Panc1 (cell line): ENCODE measurements at places on chromosomes 1 and 21. TPM values are rescaled to one million over a fixed set of nuclear protein-coding genes. Genes with fewer than 3 reads are reported as not detected.

GRCh38 chr21:46397211-46397905 lies 61.3 kb upstream of the DIP2A start:
- H3K4me1 ChIP-seq = no peaks in the 10 kb centered on the region
- H3K27me3 ChIP-seq = no peaks in the 10 kb centered on the region
- H3K4me3 ChIP-seq = no peak overlapping the region
- peaks cover 2% of the 10 kb centered on the region for H3K36me3 ChIP-seq
- DNase-seq = no peak
- no peak overlapping the region for H3K27ac ChIP-seq

DNA sequence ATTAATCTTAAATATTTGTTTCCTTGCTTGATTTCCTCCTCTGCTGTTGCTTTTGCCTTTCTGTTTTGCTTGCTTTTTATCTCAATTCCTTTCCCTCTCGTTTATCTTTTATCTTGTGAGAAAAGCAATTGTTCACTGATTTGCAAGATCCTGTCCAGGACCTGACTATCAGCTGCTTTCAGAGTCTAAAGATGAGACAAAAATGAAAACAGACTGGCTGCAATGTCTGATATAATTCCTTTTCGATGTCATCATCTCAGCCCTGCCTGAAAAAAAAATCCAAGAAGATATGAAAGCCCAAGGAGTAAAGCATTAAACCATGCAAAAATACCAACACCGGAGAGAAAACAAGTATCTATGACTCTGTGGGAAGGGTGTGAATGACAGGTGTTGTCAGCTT lies 225.5 kb downstream of the PATJ start:
- no peak overlapping the region for H3K27ac ChIP-seq
- no peaks in the 10 kb centered on the region for H3K27me3 ChIP-seq
- no peak overlapping the region for H3K4me3 ChIP-seq
- DNase-seq = no peak
- H3K4me1 ChIP-seq = no peaks in the 10 kb centered on the region

DNA sequence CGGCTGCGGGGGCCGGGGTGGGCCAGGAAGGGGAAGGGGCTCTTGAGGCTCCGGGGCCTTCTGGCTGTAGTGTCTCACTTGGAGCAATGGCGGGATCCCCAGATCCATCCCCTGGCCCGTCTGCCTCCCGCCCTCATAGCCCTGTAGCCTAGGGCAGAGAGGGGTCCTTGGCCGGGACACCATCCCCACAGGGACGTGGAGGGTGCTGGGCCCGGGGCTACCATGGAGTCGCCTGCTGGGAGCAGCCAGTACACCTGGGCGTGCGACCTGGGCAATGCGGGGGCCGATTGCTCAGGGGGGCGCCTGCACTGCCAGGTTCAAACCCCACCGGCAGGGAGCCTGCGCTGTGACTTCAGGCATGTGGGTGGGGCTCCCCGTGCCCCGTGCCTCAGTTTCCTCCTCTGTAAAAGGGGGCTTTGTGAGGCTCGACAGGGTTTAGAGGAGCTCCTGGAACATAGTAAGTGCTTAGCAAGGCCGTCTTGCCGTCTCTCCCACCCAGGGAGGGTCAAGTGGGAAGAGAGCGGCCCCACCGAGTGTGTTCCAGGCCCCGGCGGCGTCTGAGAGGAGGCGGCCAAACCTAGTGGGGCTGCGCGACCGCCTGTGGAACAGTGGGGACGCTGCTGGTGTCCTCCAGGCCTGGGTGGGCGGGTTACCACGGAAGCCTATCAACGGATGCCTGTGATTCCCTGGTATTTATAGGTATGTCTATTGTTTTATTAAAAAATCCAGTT lies 20.8 kb downstream of the PRKCZ start:
- DNase-seq = no peak
- no peak overlapping the region for H3K4me3 ChIP-seq
- 0 out of 2 replicates have a peak, but pooled peaks cover 2% of the 10 kb centered on the region for H3K4me1 ChIP-seq
- H3K27ac ChIP-seq = no peak overlapping the region

DNA sequence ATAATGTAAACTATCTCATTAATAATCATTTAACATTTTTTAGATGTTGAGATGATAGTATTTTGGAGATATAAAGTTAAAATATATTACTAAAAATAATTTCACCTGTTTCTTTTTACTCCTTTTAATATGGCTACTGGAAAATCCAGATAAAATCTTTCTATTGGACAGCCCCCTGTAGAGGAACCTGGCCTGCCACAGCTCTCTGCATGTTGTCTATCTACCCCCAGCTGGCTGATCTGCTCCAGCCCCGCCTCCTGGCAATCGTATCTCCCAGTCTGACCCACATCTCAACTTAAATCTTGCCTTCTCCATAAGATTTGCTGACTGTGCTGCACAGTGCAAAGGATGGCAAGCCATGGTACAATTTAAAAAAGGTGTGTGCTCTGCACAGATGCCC lies 182.8 kb downstream of the SIPA1L2 start:
- H3K27me3 ChIP-seq = no peaks in the 10 kb centered on the region
- no peak for DNase-seq
- no peak overlapping the region for H3K4me3 ChIP-seq

- H3K36me3 ChIP-seq = no peaks in the 10 kb centered on the region
- H3K27ac ChIP-seq = no peak overlapping the region
- no peaks in the 10 kb centered on the region for H3K4me1 ChIP-seq
- no peak overlapping the region for H3K4me3 ChIP-seq
- H3K27me3 ChIP-seq = no peaks in the 10 kb centered on the region; the same call in 1 of the 2 replicates
These were observed 498.2 kb downstream of the PLPP3 start for GRCh38 chr1:56081173-56081572.

- no peak overlapping the region for H3K27ac ChIP-seq
- H3K36me3 ChIP-seq = no peaks in the 10 kb centered on the region
- DNase-seq = no peak
- no peaks in the 10 kb centered on the region for H3K27me3 ChIP-seq
These were observed 60.9 kb downstream of the CD2 start for GRCh38 chr1:116814926-116815723.

DNA sequence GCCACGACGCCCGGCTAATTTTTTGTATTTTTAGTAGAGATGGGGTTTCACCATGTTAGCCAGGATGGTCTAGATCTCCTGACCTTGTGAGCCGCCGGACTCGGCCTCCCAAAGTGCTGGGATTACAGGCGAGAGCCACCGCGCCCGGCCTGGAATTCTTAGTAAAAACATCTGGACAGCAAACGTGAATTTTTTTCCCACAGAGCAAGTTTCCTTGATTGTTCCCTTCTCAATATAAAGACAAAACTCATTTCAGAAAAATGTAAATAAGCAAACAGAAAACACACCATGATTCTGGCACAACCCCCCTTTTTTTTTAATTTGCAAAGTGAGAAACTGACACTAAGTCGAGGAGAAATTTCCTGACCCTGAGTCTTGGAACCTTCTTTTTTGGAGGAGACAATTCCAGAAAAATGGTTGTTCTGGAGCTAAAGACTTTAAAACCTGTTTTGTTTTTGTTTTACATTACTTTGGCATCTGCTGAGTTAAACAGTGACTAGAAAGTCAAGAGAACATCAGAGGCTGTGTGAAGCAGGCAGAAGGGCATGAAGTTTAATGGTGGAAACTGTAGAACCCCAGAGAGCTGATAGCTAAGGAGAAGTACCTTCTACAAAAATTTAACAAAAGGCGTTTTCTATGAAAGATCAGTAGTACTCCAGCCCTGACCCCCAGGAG lies 10.3 kb upstream of the HMGCS2 start:
- no peaks in the 10 kb centered on the region for H3K36me3 ChIP-seq
- H3K27me3 ChIP-seq = peaks cover 17% of the 10 kb centered on the region
- no peak overlapping the region for H3K27ac ChIP-seq
- no peak for DNase-seq
- H3K4me1 ChIP-seq = 0 out of 2 replicates have a peak, but pooled peaks cover 9% of the 10 kb centered on the region

DNA sequence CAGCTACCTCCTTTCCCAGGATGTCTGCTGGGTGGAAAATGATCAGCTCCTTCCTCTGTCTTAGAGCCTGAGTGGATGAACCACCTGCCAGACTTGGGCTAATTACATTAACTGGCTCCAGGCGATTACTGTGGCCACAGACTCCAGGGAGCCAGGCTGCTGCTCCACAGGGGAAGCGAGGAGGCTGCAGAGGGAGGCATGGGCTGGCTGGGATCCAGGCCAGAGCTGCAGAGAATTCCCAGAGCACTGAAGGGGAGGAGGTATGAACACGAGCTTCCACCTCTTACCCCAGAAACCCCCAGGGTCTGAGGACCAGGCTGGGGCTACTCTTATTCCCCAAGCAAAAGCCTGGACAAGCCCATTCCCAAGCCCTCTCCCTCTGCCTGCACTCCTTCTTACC lies 136.0 kb upstream of the KLHDC7A start:
- H3K27me3 ChIP-seq = peaks cover 2% of the 10 kb centered on the region; the same call in 1 of the 2 replicates
- DNase-seq = no peak
- H3K36me3 ChIP-seq = no peaks in the 10 kb centered on the region
- no peak overlapping the region for H3K27ac ChIP-seq
- no peaks in the 10 kb centered on the region for H3K4me1 ChIP-seq

DNA sequence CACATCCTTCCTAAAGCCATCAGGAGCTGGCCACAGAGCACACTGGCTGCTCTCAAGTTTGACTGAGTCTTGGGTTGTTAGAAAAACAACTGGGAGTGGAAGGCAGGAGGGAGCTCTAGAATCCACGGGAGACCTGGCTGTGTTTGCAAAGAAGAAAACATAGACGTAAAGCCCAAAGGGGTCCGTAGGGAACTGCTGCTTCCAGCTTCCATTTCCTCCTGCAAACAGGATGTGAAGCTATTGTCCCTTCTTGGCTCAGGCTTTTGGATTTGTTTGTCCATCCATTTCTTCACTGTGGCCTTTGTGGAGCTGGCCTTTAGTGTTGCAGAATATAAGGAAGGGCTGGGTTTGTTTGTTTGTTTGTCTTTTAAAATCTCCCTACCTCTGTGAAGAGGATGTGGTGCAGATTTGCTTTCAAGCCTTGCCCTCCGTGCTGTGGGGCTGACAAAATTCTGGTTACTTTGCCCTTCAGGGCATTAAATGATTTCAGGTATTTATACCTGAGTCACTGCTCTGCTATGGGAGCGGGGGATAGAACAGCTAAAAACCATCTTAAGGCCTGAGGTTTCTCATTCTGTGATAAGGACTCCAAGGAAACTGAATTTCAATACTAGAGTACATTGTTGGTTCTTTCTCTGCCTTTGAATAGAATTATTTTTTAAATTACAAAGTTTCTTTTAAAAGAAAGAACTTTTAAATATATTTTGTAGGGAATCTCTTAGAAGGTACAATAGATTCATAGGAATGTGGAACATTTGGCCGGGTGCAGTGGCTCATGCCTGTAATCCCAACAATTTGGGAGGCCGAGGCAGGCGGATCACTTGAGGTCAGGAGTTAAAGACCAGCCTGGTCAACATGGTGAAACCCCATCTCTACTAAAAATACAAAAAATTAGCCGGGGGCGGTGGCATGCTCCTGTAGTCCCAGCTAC lies 74.3 kb downstream of the MPZL1 start:
- H3K4me1 ChIP-seq = no peaks in the 10 kb centered on the region
- H3K27me3 ChIP-seq = no peaks in the 10 kb centered on the region
- no peaks in the 10 kb centered on the region for H3K36me3 ChIP-seq
- no peak overlapping the region for H3K27ac ChIP-seq
- DNase-seq = no peak

- no peak overlapping the region for H3K4me3 ChIP-seq
- H3K36me3 ChIP-seq = peaks cover 7% of the 10 kb centered on the region; the same call in 1 of the 2 replicates
- no peaks in the 10 kb centered on the region for H3K27me3 ChIP-seq
- H3K27ac ChIP-seq = no peak overlapping the region
These were observed 67.6 kb upstream of the SDC3 start for GRCh38 chr1:30976143-30976542.

DNA sequence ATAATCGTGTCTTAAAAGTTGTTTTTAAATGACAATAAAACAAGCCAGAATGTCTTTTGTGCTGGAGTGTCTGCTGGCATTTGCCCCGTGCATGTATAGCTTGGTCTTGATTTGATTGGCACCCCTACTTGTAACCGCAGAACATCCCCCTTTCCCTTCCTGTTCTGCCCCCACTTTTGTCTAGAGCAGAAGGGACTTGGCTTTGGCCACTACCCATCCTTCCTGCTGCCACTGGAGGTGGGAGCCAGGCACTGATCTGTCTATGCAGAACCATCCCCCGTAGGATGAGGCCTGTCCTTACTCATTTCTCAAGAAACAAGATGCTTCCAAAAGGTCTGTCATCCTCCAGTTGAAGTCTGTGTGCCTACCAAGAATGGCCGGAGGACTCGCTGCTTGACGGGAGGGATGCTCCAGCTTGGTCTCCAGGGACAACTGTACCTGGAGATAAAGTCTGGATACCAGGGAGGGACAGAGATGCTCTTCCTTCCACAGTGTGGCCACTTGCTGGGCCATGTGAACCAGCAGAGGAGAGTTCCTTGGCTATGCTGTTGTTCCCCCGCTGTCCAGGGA lies 1.1 kb upstream of the SLC27A3 start:
- no peak overlapping the region for H3K4me3 ChIP-seq
- H3K36me3 ChIP-seq = peaks cover 6% of the 10 kb centered on the region; the same call in 1 of the 2 replicates
- no peaks in the 10 kb centered on the region for H3K27me3 ChIP-seq
- H3K27ac ChIP-seq = no peak overlapping the region

DNA sequence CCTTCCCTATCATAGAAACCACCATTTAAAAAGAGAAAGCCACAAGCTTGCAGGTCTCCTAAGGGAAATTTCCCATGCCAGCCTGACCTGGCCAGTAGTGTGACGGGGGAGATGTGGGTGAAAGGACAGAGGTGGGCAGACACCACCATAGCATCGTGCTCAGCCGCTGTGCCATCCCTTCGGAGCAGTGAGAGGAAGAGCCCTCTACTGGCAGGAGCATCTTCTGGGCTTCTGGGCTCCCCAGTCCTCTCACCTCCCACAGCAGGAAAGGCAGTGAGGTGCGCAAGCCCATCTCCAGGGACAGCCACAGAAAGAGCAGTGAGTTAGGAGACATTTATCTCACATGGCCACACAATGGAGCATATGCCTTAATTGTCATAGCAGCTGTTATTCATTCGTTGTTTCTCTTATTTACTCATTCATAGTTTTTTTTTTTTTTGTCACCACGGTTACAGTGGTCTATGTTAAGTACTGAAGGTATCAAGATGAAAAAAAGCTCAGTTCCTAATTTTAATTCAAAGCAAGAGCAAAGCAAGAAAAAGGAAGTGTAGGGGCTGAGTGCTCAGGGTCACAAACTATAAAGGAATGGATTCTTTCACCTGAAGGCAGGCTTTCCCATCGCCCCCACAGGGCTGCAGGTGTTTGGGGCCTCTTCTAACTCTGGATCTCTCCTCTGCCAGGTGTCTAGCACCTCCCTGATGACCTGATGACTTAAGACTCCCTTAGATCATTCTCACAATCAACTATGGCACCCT lies 48.8 kb upstream of the CAMK1G start:
- DNase-seq = no peak
- H3K4me1 ChIP-seq = no peaks in the 10 kb centered on the region
- H3K27ac ChIP-seq = no peak overlapping the region
- no peak overlapping the region for H3K4me3 ChIP-seq

GRCh38 chr21:28590676-28591075 lies 402.0 kb downstream of the LTN1 start:
- no peak overlapping the region for H3K4me3 ChIP-seq
- no peaks in the 10 kb centered on the region for H3K27me3 ChIP-seq
- no peaks in the 10 kb centered on the region for H3K4me1 ChIP-seq
- DNase-seq = no peak
- no peak overlapping the region for H3K27ac ChIP-seq

- H3K4me1 ChIP-seq = no peaks in the 10 kb centered on the region
- no peaks in the 10 kb centered on the region for H3K27me3 ChIP-seq
- H3K4me3 ChIP-seq = no peak overlapping the region
- no peaks in the 10 kb centered on the region for H3K36me3 ChIP-seq
These were observed 205.5 kb downstream of the KCNJ6 start for GRCh38 chr21:37710546-37711285.

Gene SPATC1L
- 0.26 TPM for total RNA-seq

Gene LRRN2
- 2.0 TPM for total RNA-seq

Gene GPR61
- total RNA-seq = not detected

Gene C4BPA
- 0.26 TPM for total RNA-seq

Gene CCDC190
- total RNA-seq = not detected

Gene CFHR5
- total RNA-seq = not detected

Gene HEYL
- 2.3 TPM for total RNA-seq

Gene CRP
- total RNA-seq = 0.90 TPM

Gene ABCD3
- total RNA-seq = 40.5 TPM

Gene LINGO4
- total RNA-seq = not detected

Gene KIF2C
- 69.4 TPM for total RNA-seq

Gene RGSL1
- not detected for total RNA-seq

Gene RYR2
- 0.03 TPM for total RNA-seq
